Common myeloid progenitor, CD34-positive (primary cell): ENCODE measurements at places on chromosomes 16 and 17.

DNA sequence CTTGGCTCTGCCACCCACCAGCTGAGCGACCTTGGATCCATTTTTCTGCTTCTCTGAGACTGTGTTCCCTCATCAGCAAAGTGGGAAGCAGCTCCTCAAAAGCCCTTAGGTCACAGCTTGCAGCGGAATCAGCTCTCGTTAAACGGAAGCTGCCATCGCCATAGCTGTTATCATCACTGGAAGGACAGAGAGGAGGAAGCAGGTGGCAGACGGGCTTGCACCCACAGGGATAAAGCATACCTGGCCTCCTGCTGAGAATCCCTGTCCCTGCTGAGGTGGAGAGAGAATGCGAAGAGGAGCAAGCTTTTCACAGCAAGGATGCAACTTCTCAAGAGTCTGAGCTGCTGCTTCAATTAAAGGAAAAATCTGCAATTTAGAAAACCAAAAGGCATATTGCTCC, 106.6 kb downstream of the CLEC16A start:
- no peak overlapping the region for H3K4me3 ChIP-seq
- peak; percentile 70 for DNase-seq
- no peaks in the 10 kb centered on the region for H3K27me3 ChIP-seq
- H3K4me1 ChIP-seq = peaks cover 58% of the 10 kb centered on the region
- H3K27ac ChIP-seq = no peak overlapping the region

DNA sequence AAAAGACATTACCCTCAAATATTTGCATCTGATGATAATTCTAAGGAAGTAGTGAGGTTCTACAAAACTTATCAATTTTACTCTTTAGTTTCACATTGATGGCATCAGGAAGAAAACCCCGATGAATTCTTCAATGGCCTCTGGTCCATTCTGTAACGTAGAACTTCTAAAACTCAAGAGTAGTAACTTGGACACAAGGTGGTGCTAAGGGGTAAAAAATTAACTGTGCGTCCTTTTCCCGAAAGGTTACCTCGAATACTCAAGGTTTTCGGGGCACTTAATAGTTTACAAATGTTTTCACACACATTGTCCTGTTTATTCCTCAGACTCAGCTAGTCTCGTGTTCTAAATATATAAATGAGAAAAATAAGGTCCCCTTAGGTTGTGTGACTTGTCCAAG, 517.3 kb upstream of the ZFHX3 start:
- H3K27ac ChIP-seq = no peak overlapping the region
- no peaks in the 10 kb centered on the region for H3K27me3 ChIP-seq
- no peak for DNase-seq
- no peak overlapping the region for H3K4me3 ChIP-seq
- H3K36me3 ChIP-seq = no peaks in the 10 kb centered on the region

GRCh38 chr17:66135896-66136295, 56.0 kb downstream of the CEP112 start:
- no peaks in the 10 kb centered on the region for H3K4me1 ChIP-seq
- H3K36me3 ChIP-seq = no peaks in the 10 kb centered on the region
- no peak overlapping the region for H3K4me3 ChIP-seq
- no peak overlapping the region for H3K27ac ChIP-seq

- no peak overlapping the region for H3K4me3 ChIP-seq
- H3K36me3 ChIP-seq = no peaks in the 10 kb centered on the region
- H3K27ac ChIP-seq = no peak overlapping the region
These were observed 196.6 kb downstream of the UTP18 start for GRCh38 chr17:51456942-51457341.

GRCh38 chr17:76382803-76383545, 1.4 kb upstream of the SPHK1 start:
- H3K27me3 ChIP-seq = no peaks in the 10 kb centered on the region
- peak overlapping the region; percentile 34 for H3K27ac ChIP-seq
- H3K4me1 ChIP-seq = peaks cover 62% of the 10 kb centered on the region
- H3K4me3 ChIP-seq = peak overlapping the region; percentile 48
- peak; percentile 50 for DNase-seq

DNA sequence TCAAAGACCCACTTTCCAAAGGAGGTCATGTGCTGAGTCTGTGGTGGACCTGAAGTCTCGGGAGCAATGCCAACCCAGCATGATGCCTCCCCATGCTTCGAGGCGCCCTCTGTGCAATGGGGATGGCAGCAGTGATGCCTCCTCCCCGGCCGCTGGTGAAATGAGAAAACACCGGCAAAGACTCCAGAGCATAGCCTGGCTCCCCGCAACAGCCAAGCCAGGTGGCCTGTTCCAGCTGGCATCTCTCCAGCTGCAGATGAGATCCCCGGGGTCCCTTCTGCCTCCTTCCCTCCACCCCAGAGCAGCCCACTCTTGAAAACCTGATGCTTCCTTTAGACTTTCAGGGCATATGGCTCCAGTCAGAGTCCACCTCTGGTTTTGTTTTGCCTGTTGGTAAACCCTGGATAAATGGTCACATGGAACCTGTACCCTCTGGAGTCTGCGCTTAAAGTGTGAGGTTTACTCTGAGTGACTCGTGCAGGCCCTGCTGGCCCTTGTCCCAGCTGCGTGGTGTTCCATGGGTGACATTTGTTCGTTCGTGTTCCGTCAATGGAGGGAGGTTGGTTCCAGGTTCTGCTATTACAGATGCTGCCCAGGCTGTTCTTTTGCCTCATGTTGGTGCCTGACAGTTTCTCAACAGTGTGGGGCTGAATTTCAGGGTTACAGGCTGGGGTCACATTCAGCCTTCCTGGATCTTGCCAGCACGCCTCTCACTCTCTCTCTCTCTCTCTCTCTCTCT, 181.8 kb upstream of the CIBAR2 start:
- H3K36me3 ChIP-seq = no peaks in the 10 kb centered on the region
- DNase-seq = no peak
- no peaks in the 10 kb centered on the region for H3K27me3 ChIP-seq

DNA sequence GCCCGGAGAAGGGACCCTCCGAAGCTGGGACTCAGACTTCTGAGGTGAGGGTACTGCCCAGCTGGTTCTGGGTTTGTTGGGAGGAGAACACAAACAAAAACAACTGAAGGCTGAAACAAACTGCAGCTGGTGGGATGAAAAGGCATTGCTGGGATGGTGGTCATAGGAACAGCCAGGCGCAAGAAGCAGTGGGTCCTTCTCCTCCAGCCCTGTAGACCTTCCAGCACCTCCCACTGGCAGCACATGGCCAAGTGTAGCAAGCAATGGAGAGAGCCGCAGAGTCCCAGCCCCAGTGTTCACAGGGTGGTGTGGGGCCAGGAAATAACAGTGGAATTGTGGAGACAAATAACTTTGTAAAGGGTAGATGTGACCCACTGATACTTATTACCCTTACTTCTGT, 48.7 kb upstream of the FOXJ1 start:
- H3K4me3 ChIP-seq = no peak overlapping the region
- H3K36me3 ChIP-seq = no peaks in the 10 kb centered on the region
- no peak overlapping the region for H3K27ac ChIP-seq

- peak overlapping the region; percentile 82 for H3K4me3 ChIP-seq
- no peak overlapping the region for H3K27ac ChIP-seq
- H3K27me3 ChIP-seq = no peaks in the 10 kb centered on the region
These were observed 980 bp downstream of the LLGL1 start for GRCh38 chr17:18226284-18226945.

DNA sequence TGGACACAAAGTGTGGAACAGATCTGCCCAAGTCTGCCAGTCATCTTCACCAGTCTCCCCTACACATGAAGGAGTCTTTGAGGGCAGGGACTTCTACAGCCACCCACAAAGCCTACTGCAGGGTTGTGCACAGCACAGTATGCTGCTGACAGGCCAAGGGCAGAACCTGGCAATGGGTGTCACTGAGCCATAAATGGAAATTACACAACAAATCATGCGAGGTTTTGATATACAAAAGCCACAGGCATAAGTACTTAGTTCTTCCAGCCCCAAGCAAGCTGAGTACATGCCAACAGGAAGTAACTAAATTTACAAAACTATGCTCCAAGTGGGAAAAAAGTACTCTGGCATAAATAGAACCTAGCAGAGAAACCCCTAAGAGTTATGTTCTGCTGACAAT, 7.8 kb upstream of the PSMC3IP start:
- no peak overlapping the region for H3K27ac ChIP-seq
- H3K36me3 ChIP-seq = peaks cover 37% of the 10 kb centered on the region
- H3K27me3 ChIP-seq = no peaks in the 10 kb centered on the region
- H3K4me1 ChIP-seq = peaks cover 6% of the 10 kb centered on the region
- no peak for DNase-seq

GRCh38 chr17:4718276-4718675, 7.8 kb downstream of the ARRB2 start:
- H3K27me3 ChIP-seq = no peaks in the 10 kb centered on the region
- H3K36me3 ChIP-seq = peaks cover 34% of the 10 kb centered on the region
- peaks cover 29% of the 10 kb centered on the region for H3K4me1 ChIP-seq
- DNase-seq = no peak

GRCh38 chr17:7932483-7932891, 481 bp downstream of the CNTROB start:
- no peak for DNase-seq
- peak overlapping the region; percentile 93 for H3K4me3 ChIP-seq
- H3K27me3 ChIP-seq = no peaks in the 10 kb centered on the region

DNA sequence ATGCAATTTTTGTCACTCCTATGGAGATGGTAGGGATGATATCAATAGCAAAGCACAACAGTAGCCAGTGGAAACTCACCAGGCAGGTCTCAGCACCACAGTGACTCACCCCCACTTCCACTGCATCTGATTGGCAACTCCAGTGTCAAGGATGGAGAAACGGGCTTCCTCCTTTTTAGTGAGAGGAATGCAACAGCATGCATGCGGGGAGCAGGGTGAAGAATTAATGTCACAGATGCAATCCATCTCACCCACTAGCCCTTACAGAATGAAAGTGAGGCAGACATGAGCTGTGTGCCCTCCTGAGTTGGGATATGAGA, 467.0 kb upstream of the C16orf82 start:
- no peaks in the 10 kb centered on the region for H3K4me1 ChIP-seq
- no peak overlapping the region for H3K27ac ChIP-seq
- DNase-seq = no peak
- H3K27me3 ChIP-seq = no peaks in the 10 kb centered on the region
- no peaks in the 10 kb centered on the region for H3K36me3 ChIP-seq
- no peak overlapping the region for H3K4me3 ChIP-seq

GRCh38 chr16:4860727-4861342, 13.6 kb downstream of the UBN1 start:
- H3K4me1 ChIP-seq = no peaks in the 10 kb centered on the region
- no peak overlapping the region for H3K27ac ChIP-seq
- H3K36me3 ChIP-seq = peaks cover 32% of the 10 kb centered on the region
- H3K4me3 ChIP-seq = no peak overlapping the region
- no peak for DNase-seq

DNA sequence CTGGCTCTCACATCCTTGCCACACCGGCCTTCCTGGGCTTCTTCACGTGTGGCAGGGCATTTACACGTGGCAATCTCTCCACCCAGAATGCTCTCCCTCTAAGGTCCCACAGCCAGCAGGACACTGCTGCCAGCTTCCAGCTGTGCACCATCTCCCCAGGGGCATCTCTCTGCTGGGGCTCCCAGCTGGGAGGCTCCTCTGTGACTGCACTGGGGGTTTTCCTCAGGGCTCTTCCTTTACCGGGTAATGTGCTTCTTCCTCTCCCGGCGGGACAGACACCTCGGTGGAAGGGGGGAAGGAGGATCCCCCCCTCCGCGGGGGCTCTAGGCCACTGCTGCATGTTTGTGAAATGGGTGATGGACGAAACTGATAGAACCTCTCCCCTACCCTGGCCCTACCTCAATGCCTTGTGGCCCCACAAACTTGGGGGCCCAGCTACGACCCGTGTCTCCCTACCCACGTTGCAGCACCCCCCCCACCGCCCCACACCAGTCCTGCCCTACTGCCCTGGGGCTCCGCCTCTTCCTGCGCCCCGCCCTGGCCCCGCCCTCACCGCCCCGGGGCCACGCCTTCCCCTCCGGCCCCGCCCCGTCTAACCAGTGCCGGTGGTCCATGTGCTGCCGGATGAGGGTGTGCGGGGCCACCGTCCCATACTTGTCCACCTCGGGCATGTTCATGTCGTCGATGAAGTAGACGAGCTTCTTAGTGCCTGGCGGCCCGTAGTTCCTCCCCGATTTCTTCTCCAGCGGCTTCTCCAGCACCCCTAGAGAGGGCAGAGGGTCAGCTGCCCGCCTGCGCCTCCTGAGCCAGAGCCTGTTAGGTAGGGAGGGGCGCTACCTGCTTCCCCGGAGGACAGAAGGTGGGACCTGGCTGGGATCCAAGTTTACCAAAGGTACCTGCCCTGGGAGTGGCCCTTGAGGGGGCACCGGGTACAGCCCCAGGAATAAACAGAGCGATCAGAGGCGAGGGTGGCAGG, 92.6 kb downstream of the DNAH17 start:
- H3K27me3 ChIP-seq = no peaks in the 10 kb centered on the region
- H3K36me3 ChIP-seq = no peaks in the 10 kb centered on the region
- H3K27ac ChIP-seq = no peak overlapping the region

DNA sequence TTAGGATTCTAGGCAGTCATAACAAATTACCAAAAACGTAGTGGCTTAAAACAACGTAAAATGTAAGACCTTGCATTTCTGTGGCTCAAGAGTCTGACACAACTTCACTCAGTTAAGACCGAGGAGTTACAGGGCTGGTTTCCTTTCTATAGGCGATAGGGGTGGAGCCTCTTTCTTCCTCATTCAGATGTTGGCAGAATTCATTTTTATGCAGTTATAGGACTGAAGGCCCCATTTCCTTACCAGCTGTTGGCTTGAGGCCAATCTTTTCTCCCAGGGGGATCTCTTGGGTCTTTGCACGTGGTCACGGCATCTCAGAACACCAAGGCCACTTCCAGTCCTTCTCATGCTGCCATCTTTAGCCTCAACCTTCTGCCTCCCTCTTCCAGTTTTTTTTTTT, 145.2 kb downstream of the KCNJ2 start:
- no peak overlapping the region for H3K27ac ChIP-seq
- DNase-seq = no peak
- H3K27me3 ChIP-seq = no peaks in the 10 kb centered on the region

DNA sequence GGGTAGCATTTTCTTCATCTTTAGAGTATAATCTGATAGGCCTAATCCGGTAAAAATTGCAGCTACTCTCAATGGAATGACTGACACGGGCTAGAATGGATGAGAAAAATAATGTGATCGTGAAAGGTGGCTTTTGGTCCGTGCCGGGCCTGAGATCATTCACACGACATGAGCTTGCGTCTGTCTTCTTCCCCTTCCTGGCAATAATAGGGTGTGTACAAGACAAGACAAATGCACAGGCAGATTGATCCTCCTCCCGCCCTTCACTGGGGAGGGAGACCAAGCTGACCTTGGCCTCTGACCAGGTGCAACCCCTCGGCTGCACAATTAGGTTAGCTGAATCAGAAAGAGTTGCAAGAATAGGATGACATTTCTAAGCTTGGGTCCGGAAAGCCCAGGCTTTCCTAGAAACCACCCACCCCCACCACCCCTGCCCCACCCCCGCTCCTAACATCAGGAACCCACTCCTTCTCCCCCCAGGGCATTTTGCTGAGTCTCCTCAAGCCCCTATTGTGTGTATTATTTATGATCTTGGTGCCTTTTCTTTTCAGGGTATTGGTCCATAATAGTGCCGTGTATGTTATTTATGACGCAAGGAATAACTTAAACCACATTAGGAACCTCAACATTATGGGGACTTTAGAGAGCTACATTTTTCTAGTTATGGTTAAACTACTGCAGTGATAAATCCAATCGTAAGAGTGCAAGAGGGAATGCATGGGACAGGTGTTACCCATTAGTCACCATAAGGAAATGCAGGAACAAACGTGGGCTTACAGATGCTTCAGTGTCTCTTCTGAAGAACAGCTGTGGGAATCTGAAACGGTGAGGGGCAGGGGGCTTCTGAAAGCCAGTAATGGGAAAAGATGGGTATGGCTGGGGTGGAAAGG, 540.1 kb upstream of the PSMD7 start:
- no peak overlapping the region for H3K4me3 ChIP-seq
- no peaks in the 10 kb centered on the region for H3K4me1 ChIP-seq
- DNase-seq = no peak
- H3K36me3 ChIP-seq = no peaks in the 10 kb centered on the region
- H3K27ac ChIP-seq = no peak overlapping the region
- H3K27me3 ChIP-seq = no peaks in the 10 kb centered on the region
